D341Med (cell line): ENCODE measurements at places on chromosomes 16 and 17.

DNA sequence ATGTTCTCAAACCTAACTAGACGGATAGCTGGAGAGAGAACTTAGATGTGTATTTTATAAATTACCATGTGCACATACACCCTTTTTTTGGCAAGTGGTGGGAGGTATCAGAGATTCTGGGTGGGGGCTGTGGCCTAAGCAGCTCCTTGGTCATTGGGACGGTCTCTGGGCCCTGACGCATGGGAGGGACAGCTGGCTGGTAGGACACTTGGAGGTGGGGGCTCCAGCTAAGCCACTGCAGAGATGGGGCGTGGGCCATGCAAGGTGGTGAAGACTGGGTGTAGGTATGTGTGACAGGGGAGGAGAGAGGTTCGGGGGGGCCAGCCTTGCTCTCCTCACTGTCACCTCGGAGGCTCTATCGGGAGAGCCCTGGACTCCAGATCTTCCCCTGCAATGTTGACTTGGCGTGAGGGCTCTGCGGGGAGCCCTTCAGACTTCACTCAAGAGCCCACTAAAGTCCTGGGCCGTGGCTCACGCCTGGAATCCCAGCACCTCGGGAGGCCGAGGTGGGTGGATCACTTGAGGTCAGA, 17.1 kb downstream of the C1QTNF1 start:
- peak; percentile 20 for DNase-seq

- DNase-seq = no peak
Measured at GRCh38 chr16:51445250-51445649, 294.2 kb upstream of the SALL1 start.

DNA sequence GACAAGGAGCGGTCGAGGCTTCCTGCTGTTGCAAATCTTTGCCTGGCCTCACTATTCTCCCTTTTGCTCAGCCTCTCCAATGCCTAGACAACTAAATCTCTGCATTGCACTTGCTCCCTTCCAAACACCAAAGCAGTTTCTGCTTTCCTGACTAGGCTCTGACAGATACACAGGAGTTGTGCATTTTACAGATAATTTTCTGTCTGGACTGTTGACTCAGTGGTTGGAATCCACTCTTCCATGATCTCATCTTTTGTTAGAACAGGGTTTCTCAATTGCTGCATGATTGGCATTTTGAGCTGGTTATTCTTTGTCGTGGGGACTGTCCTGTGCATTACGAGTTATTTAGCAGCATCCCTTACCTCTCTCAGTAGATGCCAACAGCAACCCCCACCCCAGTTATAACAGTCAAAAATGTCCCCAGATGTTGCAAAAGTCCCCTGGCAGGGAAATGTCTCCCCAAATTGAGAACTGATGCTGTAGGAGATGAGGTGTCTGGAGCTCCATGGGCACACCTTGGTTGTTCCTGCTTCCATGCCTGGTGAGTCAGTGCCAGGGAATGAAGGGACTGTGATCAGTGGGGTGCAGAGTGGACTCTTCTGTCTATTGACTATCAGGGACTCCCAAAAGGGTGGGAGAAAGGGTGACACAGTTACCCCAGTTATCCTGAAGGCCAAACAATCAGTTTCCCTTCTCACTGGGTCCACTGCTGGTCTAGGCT, 557.4 kb upstream of the PSMD7 start:
- no peak for DNase-seq

DNA sequence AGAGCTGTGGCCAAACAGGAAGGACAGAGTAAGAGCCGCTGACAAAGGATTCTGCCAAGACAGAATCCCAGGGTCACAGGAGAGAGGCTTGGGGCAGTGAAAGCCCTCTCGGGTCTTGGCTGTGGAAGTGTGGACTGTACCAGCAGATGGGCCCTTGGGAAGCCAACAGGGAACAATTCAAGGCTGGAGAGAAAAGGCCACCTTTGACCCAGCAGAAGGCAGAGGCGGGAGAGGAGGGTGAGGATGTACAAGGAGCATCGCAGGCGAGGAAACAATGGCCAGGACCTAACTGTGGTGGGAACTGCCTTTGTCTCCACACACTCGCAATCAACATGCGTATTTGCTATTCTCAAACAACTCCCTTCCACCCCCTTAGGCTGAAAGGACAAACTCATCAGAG, 15.7 kb downstream of the CARHSP1 start:
- DNase-seq = no peak

- no peak for DNase-seq
Measured at GRCh38 chr17:77372444-77373298, 231.9 kb downstream of the SEC14L1 start.

GRCh38 chr17:19384723-19385391, 2.1 kb downstream of the MFAP4 start:
- DNase-seq = no peak
